ENCODE measurements at places on chromosomes 12 and 14.

DNA sequence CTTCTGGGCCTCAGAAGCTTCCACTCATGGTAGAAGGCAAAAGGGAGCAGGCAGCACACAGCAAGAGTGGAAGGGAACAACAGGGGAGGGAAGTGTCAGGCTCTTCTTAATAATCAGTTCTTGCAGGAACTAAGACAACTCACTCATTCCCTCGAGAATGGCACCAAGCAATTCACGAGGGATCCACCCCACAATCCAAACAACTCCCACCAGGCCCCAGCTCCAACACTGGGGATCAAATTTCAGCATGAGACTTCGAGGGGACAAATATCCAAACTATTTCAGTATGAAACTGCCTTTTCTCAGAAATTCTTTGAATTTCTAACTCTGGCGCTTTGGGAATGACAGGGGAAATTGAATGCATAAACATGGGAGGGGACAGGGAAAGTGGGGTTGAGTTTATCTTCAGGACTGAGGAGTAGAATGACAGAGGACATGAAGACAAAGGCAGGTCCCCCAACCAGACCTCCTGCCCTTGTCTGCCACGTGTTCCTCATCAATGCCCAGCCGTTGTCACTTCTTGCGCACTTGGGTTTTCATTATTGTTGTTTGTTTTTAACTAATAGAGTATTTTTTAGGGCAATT lies 24.6 kb upstream of the APOF start:
- DNase-seq, result peak; percentile 50

DNA sequence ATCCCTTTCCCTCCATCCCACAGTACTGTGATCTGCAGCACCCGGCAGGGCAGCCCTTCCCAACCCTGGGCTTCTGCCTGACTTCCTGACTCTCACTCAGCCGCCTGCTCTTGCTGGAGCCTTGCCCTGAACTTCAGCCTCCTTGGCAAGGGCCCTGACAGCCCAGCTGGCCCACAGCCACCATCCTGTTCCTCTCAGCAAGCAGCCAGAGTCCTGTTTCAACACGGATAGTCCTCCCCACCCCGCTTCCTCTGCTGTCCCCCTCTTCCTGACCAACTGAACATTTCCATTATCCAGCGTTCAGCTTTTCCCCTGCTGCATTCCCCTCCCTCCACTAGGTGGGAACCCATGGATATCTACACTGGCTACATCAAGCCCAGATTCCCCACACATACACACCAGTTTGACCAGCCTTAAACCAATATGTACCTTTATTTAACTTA lies 74.0 kb upstream of the MDM1 start:
- DNase-seq, result peak; percentile 49

- no peak for DNase-seq
Observed at GRCh38 chr12:49259452-49259851, 5.4 kb upstream of the TUBA1C start.

DNA sequence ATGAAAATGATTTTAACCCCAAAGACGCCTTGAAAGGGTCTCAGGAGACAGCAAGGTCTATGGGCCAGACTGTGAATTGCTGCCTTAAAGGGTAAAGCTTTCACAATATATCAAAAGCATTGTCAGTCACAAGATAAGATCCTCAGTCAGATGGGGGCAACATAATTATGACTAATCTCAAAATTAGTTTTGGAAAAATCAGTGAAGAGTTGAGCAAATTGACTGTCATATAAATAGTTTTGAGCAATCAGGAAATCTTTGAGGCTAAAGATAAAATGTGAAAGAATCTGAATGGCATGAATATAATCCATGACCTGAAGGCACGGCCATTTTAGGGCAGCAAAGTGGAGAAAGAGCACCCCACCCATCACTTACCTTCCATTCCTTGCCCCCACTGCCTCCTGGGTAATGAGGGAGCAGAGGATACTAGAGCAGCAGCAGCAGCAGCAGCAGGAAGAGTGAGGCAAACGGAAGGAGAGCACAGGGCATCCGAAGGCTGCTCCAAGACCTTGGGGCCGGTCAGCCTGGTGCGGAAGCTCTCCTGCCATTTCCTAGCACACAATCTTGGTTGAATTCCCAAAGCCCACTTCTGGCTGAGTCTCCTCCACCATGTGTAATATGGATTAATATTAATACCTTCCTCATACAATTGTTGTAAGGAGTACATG lies 7.0 kb downstream of the STON2 start:
- DNase-seq, result no peak

GRCh38 chr14:91997492-91997891 lies 42.4 kb downstream of the TRIP11 start:
- DNase-seq, result no peak

GRCh38 chr14:26328791-26329190 lies 269.0 kb downstream of the NOVA1 start:
- DNase-seq, result no peak

- no peak for DNase-seq
Observed at GRCh38 chr12:117188121-117188665, 2.1 kb downstream of the FBXO21 start.

- no peak for DNase-seq
Observed at GRCh38 chr14:65169351-65169750, 67.0 kb upstream of the MAX start.

- DNase-seq, result no peak
Observed at GRCh38 chr14:103861413-103862392, 14.3 kb upstream of the PPP1R13B start.

GRCh38 chr12:126019385-126019784 lies 954.1 kb downstream of the AACS start:
- no peak for DNase-seq

DNA sequence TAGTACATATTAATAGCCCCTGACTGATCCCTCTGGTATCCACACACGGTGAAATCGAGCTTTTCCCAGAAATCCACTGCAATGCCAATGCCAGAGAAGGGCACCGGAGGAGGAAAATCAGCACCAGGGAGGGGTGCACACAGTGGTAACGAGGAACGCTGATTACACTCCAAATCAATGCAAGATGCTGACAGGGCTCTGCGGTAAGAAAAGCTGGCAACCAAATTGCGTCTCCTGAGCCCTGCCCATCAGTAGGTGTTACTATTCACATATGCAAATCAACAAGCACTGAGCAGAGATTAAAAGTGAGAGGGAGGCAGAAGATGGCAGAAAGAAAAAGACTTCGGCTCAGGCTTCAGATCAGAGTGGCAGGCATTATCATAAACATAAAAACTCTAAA lies 159.1 kb downstream of the RPS29 start:
- no peak for DNase-seq

DNA sequence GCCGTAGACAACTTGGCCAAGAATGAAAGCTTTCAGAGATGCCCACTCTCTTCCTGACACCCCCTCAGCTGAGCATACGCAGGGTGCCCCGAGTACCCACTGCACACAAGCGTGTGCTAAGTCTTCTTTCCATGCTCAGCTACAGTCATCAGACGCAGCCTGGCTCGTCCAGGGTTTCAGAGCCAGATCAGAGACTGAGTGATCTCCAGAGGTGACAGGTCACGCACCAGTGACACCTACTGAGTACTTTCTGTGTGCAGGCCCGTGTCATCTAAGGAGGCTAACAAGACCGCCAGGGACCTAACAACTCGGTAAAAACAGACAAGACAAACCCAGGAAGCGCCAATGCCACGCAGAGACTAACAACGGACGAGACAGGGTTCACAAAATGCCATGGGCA lies 25.1 kb downstream of the STX2 start:
- DNase-seq, result no peak

DNA sequence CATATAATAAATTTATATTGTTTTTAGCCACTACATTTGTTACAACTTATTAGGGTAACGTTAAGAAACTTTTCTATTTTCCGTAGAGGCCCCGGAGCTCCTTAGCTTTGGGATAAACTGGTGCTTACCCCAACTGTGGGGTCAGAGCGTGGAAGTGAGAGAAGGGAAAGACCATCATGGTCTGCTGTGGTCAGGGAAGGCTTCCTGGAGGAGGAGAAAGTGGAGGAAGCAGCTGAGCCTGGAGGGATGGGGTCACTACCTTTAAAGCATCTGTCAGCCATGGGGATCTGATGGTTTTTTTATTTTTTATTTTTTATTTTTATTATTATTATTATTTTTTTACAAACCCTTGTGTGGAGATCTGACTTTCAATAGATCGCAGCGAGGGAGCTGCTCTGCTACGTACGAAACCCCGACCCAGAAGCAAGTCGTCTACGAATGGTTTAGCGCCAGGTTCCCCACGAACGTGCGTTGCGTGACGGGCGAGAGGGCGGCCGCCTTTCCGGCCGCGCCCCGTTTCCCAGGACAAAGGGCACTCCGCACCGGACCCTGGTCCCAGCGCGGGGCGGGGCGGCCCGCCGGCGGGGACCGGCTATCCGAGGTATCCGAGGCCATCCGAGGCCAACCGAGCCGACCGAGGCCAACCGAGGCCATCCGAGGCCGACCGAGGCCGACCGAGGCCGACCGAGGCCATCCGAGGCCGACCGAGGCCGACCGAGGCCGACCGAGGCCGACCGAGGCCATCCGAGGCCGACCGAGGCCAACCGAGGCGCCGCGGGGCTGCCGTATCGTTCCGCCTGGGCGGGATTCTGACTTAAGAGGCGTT lies 1101.2 kb upstream of the TMEM132C start:
- peak; percentile 73 for DNase-seq

GRCh38 chr14:53103636-53104340 lies 49.3 kb downstream of the DDHD1 start:
- DNase-seq, result no peak

- no peak for DNase-seq
Observed at GRCh38 chr12:109951136-109951535, 45.0 kb downstream of the GIT2 start.

DNA sequence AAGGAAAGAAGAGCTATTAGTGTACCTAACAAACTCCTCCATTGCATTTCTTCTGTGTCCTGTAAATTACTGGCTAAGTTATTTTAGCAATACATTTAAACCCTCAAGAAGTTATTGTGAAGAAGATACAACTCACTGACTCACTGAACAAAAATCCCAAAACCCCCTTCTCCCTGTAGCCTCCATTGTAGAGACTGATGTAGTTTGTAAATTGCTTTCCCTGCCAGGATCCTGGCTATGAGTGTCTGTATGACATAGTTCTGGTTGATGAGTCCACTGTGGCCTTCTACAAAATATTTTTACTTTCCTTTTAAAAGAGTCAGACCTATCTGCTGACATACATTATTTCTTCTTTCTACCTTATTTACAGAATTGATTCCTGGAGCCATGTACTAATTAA lies 155.6 kb downstream of the SLC6A15 start:
- no peak for DNase-seq

GRCh38 chr14:51546099-51546498 lies 105.6 kb upstream of the FRMD6 start:
- DNase-seq, result no peak

GRCh38 chr14:77347751-77348150 lies 26.9 kb downstream of the GSTZ1 start:
- DNase-seq, result peak; percentile 35

DNA sequence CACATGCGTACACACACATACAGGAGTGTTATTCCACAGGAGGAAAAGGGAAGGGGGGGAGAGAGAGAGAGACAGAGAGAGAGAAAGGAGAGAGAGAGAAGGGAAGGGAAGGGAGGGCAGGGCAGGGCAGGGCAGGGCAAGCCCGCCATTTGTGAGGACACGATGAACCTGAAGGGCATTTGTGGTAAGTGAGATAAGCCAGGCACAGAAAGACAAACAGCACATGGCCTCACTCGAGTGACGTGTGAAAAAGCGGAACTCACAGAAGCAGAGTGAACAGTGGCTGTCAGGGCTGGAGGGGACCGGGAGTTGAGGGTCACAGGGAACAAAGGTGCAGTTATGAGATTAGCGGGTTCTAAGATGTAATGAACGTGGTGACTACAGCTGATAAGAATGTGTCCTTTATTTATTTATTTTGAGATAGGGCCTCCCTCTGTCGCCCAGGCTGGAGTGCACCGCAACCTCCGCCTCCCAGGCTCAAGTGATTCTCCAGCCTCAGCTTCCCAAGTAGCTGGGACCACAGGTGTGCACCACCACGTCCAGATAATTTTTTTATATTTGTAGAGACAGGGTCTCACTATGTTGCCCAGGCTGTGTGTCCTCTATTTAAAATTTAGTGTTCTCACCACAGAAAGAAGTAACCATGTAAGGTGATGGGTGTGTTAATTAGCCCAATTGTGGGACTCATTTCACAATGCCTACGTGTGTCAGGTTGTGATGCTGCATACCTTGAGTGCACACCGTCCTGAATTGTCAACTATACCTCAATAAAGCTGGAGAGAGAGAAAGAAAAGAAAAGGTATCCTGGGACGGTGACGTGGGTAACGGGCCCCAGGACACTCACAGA lies 18.7 kb upstream of the FBRSL1 start:
- no peak for DNase-seq

DNA sequence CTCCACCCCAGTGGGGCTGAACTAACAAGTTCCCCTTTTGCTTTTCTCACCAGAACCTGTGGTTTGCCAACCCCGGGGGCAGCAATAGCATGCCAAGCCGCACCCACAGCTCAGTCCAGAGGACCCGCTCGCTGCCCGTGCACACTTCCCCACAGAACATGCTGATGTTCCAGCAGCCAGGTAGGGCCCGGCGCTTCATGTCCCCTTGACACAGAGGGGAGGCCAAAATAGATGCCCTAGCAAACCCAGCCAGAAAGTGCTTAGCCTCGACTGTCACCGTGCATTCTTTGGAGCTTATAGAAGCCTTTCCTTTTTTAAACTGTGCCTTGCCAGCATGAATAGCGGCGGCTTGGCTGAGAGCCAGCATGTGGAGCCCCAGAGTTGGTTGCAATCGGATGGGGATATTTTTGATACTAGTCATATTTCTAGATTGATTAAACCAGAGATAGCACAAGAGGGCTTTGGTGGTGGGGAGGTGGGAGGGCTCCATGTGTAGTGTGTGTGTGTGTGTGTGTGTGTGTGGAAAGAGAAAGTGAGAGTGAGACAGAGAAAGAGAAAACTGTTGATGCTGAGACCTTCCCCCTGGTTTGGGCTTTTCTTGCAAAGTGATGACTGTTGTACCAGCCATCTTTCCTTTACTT lies 126.1 kb downstream of the GCH1 start:
- no peak for DNase-seq

DNA sequence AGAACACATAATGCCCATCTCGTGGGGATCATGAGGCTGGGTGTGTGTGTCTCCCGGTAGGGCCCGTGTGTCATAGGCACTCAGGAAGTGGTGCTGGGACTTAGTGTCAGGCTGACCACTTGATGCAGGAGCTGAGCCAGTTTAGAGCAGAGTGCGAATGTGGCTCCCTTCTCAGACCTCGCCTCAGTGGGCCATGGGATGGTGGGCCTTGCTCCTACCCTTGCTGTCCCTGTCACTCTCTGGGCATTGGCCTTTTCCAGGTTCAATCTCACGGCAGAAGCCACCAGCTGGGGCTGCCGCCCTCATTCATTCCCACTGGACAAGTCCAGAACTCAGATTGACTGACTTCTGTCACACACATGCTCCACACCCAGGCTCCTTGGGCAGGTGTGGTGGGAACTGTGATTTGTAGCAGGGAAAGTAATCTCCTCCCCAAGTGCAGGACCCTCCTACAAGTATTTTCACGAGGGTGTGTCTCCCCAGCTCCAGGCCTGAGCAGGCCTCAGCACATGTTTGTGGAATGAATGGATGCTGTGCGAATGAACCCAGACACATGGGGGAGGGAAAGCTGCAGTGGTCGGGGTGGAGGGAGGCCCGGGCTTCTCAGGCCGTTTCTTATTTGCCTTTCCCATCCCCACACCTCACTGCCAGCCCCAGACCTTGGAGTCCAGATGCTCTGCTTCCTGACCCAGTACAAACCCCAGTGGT lies 54.9 kb downstream of the BEGAIN start:
- DNase-seq, result no peak

GRCh38 chr12:57161491-57161890 lies 14.1 kb upstream of the LRP1-AS start:
- DNase-seq, result no peak

- no peak for DNase-seq
Observed at GRCh38 chr14:54387328-54387727, 9.5 kb upstream of the CDKN3 start.

- no peak for DNase-seq
Observed at GRCh38 chr12:76891609-76892008, 12.8 kb upstream of the CSRP2 start.
